ENCODE measurements at places on chromosomes 5 and 9.

DNA sequence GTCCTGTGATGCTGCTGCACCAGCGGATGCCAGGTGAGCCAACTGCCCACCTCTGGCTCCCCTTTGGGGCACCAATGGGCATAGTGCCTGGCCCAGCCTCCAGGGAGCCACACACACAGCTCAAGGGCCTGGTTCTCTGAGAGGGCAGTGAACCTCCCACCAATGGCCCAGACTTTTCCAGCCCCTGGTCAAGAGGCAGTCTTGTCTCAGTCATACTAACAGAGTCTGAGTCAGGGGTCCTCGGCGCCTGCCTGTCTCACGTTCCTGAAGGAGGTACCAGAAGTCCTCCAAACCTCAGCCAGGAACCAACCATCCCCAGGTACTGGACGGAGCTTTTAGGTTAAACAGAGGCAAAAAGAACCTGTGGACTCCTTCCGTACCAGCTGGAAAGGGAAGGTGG lies 121.1 kb downstream of the C5orf15 start:
- no peak for DNase-seq

GRCh38 chr5:153907170-153907775 lies 131.4 kb downstream of the FAM114A2 start:
- DNase-seq: no peak

GRCh38 chr9:113543982-113544303 lies 80.4 kb downstream of the RGS3 start:
- DNase-seq: no peak

GRCh38 chr9:87062746-87063145 lies 115.4 kb upstream of the GAS1 start:
- DNase-seq: no peak

DNA sequence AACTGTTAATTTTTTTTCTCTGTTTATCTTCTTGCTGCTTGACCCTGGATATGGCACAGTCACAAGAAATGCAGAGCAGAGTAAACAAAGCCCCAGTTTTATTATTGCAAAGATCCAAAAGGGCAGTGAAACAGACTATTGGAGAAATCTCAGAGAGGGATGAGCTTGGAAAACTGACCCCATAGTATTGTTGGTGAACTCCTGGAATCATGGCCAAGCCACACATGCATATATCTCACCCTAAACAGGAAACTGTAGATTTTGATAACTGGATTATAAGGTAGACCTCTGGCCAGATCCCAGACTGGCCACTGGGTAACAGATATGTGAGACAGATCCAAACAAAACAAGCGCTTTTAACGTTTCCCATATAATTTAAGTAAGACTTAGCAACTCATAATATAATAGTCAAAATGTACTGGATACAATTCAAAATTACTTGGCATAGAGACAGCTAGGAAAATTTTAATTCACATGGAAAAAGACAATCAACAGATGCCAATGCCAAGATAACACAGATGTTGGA lies 263.5 kb upstream of the SEMA6A start:
- no peak for DNase-seq

- DNase-seq: no peak
Measured at GRCh38 chr9:74861773-74862474, 25.8 kb downstream of the TRPM6 start.

DNA sequence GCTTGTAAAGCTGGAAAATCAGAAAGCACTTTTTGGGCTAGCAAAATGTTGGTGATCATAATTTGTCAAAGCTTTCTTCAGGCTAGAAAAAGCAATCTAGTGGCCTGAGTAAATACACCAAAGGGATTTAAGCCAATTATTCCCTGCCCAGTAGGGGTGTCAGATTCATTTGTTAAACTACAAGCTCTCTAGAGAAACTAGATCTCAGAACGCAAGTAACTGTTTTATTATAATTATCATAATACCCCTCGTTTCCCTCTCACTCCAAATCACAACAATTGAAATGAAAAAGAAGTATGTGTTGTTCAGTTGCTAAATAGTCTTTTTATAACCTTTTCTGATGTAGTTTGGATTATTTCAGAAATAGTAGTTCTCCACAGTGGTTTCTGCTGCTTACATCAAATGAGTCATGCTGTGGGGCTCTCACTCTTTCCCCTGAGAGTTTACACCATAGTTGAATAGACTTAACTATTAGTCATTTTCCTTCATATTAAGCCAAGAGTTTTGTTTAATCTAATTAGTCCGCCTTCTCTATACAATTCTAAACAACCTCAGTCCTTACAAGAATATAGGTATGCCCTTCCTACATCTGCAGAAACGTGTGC lies 918.6 kb upstream of the DMAC1 start:
- no peak for DNase-seq

DNA sequence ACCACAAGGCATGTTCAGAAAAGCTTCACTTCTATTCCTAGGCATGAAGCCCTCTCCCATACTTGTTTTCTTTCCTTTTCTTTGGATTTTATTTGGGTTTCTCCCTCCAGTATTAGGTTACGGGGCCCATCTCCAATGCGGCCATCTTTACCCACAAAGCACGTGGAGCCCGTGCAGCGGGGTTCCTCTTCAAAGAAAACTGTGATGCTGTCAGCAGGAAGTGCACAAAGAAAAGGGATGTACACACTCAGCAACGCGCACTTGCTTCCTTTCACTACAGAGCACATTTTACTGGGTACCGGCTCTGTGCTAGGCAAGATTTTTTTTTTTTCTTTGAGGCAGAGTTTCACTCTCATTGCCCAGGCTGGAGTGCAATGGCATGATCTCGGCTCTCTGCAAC lies 106.6 kb downstream of the COL23A1 start:
- peak; percentile 85 for DNase-seq

DNA sequence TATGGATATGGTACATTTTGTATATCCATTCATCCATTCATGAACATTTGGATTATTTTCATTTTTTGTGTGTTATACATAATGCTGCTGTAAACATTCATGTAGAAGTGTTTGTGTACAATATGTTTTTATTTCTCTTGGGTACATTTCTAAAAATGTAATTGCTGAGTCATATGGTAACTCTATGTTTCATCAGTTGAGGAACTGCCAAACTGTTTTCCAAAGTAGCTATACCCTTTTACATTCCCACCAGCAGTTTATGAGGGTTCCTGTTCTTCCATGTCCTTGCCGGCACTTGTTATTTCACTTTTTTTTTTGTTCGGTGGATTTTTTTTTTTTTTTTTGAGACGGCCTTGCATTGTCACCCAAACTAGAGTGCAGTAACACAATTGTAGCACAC lies 54.0 kb upstream of the MCCC2 start:
- peak; percentile 56 for DNase-seq

- DNase-seq: peak; percentile 22
Measured at GRCh38 chr9:6024035-6024554, 8.7 kb upstream of the RANBP6 start.

- DNase-seq: peak; percentile 47
Measured at GRCh38 chr5:172853355-172853975, 19.4 kb downstream of the ERGIC1 start.

GRCh38 chr5:73722231-73722630 lies 96.2 kb downstream of the ARHGEF28 start:
- DNase-seq: no peak

DNA sequence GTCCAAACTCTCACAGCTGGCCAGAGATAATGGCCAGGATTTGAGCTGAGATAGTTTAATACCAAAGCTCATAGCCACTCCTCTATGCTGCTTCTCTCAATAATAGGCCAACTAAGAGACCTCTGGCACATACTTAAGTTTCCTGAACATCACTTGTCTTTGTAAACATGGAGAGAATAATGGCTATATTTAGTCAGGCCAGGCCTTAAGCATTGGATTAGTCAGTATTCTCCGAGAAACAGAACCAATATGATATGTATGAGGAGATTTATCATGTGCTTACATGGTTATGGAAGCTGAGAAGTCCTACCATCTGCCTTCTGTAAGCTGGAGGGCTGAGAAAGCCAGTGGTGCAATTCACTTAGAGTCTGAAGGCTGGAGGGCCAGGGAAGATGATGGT lies 45.4 kb downstream of the CFAP95 start:
- no peak for DNase-seq

DNA sequence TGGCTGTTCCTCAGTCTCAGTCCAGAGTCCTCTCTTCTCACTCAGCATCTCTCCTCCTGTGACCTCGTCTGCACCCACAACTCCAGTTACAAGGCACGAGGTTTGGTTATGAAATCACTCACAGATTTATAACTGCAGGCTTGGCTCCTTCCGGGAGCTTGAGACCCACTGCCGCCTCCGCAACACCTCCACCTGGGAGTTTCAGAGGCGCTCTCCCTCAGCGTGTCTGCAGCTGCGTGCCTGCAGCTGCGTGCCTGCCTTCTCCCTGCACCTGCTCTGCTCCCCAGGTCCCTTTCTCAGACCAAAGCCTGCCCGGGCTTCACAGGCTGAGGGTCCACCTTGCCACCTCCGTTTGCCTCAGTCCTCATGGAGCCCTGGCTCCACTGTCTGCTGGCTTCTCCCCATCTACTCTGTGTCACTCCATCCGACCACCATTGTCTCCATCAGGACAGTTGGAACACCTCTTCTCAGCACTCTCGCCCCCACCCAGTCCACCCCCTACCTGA lies 51.5 kb downstream of the HRH2 start:
- no peak for DNase-seq
